ENCODE measurements at places on chromosomes 7 and 10.
A peak's percentile ranks its signal among the peaks of the same experiment; 100 is the strongest.

GRCh38 chr10:61139592-61139953, 195.6 kb upstream of the RHOBTB1 start:
- DNase-seq: no peak

GRCh38 chr10:13399236-13399635, 51.1 kb upstream of the SEPHS1 start:
- DNase-seq: no peak

GRCh38 chr7:124689523-124689922, 76.1 kb downstream of the GPR37 start:
- no peak for DNase-seq

DNA sequence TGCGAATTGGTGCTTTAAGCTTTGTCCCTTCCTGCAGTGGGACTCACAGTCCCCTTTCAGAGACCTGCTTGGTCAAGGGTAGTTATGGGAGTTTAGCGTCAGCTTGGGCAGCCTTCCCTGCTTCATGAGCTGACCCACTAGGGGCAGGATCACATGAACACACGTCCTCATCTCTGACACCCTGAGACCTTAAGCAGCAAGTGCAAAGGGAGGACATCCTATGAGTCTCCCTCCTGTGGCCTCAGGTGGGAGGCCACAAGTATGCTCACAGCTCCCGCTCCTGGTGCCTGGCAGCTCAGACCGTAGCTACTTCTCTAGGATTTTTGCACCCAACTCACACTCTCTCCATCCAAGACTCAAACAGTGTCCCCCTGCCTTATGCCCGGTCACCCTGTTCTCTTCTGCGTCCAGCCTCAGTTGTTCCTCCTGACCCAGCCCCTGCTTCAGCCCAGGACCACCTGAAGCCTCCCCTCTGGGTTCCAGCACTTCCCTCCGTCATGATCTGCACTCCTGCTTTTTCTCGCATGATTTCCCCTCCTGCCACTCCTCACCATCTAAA, 136.6 kb upstream of the FAM20C start:
- no peak for DNase-seq

GRCh38 chr7:111140091-111140865, 49.4 kb downstream of the LRRN3 start:
- DNase-seq: no peak

DNA sequence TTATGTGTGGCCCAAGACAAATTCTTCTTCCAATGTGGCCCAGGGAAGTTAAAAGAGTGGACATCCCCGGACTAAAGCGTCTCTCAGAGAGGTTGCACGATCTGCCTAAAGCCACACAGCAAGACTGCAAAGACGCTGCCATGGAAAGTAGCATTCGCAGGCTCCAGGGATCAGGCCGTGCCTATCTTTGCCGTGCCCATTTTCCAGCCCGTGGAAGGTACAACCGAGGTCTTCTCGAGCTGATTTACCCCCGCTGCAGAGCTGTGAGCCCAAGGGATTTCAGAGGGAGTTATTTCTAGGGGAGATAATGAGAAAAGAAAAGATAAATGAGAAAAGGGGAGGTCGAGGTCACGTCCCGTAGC, 1.0 kb upstream of the NYAP1 start:
- DNase-seq: no peak

- no peak for DNase-seq
Measured at GRCh38 chr10:83333566-83333965, 805.7 kb upstream of the GHITM start.

DNA sequence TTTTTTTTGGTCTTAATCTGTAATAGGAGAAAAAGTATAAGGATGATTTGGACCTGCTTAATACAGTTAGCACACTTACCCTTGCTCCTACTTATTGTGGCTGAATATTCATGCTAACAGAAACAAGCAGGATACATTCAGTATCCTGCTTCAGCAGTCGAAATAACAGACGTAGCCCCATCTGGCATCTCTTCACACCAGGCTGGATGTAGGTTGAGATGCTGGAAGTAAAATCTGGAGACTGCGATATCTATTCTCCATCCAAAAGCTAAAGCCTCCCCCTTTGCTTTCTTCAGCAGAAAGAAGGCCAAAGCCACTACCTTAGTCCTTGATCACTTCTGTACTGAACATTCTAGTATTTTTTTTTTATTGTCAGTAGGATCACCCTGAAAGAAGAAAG, 537.4 kb downstream of the AUTS2 start:
- DNase-seq: no peak

DNA sequence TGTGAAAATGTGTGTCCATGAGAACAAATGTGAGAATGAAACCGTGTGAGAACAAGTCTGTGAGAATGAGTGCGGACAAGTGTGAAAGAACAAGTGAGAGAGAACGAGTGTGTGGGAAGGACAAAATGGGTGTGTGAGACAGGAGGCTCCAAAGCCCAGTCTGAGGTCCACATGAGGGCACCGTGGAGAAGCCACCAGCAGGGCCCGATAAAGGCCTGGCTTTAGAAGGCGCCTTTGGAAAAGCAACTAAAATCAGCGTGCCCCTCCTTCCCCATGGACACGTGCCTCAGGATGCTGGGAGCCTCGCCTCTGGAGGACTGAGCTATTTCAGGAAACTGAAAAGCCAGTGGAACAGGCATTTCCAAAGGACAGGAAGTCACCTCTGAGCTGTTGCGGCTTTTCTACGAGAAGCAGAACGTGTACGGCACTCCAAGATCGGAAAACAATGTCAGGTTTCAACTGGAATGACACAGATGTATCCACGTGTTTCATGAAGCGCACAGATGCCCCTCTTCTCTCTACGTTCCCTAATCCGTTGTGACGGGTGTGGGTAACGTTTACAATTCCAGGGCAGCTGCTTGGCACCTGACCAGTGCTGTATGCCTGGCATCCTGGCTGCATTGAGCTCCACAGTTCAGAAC, 46.4 kb downstream of the ESYT2 start:
- DNase-seq: peak; percentile 25

DNA sequence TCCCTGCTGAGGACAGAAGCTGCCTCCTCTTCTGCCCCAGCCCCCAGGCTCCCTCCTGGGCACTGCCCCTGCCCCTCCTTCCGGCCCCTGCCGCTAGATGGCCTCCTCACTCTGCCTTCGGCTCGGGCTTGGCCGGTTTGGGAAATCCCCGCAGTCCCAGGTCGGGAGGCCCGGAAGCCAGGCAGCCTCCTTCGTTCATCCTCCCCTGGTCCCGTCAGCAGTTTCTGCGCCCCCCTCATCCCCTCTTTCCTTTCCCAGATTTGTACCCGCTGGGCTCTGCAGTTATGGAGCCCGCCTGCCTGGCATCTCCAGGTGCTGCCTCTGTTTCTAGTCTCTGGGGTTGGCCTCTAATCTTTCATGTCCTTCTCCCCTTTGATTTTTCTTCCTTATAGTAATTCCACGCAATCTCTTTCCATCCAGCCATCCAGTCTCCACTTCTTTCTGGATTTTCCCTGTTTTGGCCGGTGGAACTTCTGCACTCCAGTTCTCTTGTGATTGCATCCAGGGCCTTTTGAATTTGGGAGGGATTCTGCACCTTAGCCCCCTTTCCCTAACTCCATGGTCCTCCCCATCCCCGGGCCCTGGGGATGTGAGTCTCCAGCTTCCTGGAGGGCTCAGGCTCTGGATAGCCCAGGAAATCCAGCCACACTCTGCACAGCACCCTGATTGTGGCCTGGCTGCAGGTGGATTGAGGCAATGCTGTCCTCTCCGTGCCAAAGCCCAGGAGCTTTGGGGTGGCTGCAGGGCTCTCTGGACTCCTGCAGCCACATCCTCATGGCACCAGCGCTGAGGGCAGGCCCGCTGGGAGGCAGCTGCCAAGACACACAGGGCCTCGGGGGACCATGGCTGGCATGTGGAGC, 3.3 kb upstream of the SHH start:
- peak; percentile 63 for DNase-seq

DNA sequence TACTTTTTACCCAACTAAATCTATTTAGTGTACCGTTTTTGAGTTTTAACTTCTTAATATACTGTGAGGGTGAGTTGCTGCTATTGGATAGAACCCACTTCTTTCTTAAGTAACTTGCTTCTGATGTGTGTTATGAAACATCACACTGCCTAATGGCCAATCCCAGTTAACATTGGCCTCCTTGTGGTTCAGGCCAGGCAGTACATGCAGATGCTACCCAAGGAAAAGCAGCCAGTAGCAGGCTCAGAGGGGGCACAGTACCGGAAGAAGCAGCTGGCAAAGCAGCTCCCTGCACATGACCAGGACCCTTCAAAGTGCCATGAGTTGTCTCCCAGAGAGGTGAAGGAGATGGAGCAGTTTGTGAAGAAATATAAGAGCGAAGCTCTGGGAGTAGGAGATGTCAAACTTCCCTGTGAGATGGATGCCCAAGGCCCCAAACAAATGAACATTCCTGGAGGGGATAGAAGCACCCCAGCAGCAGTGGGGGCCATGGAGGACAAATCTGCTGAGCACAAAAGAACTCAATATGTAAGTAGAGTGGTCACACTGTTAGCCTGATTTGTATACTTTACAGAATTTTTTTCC, 39.7 kb downstream of the TES start:
- no peak for DNase-seq

All from eye (tissue), 1 donor.